Hematopoietic multipotent progenitor cell treated with erythropoietin and hydrocortisone succinate and interleukin-3 and kit ligand, for 6 days (in vitro differentiated cells): ENCODE measurements at places on chromosomes 1 and 21.

DNA sequence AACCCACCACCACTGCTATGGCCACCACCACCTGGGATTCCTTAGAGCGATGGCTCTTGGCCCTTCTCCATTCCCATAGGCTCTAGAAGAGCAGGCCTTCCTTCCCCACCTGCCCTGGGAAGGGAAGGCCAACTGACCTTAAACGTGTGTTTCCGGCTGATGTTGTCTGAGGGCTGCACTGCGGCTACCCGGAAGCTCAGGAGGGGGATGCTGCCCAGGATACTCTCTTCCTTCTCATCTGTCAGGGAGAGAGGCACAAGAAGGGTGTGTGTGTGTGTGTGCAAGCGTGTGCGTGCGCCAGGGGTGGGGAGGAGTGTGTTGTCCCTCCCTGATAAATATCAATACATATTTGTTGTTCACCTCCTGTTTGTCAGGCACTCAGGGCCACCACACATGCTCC lies 51.0 kb upstream of the GOLT1A start:
- DNase-seq = no peak

DNA sequence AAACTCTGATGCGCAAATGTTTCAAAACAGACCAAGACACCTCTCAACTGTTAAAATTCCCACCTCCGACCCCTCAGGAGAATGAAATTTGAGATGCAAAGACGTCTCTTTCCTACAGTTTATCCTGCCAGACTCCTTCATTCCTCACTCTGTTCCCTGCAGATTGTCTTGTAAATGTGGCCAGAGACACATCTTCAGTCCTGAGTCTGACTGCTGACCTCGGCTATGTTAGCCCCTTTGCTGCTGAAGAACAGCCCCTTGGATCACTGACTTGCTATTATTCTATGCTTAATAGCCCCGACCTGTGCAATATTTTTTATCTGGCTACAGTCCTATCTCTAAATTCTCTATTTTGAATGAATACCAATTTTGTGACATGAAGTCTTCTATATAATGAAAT lies 16.6 kb upstream of the ESRRG start:
- no peak for DNase-seq

GRCh38 chr1:58739856-58740466 lies 40.1 kb upstream of the MYSM1 start:
- peak; percentile 92 for DNase-seq

GRCh38 chr21:17989780-17990179 lies 170.6 kb upstream of the C21orf91 start:
- DNase-seq = no peak

GRCh38 chr1:63329621-63330330 lies 7.4 kb downstream of the FOXD3 start:
- no peak for DNase-seq

GRCh38 chr1:182972829-182973228 lies 19.9 kb upstream of the SHCBP1L start:
- DNase-seq = no peak

GRCh38 chr1:222299524-222299923 lies 248.4 kb downstream of the HHIPL2 start:
- no peak for DNase-seq

GRCh38 chr1:54804471-54805132 lies 3.5 kb upstream of the TTC22 start:
- DNase-seq = no peak

GRCh38 chr1:84573481-84573966 lies 716 bp downstream of the CTBS start:
- peak; percentile 33 for DNase-seq

DNA sequence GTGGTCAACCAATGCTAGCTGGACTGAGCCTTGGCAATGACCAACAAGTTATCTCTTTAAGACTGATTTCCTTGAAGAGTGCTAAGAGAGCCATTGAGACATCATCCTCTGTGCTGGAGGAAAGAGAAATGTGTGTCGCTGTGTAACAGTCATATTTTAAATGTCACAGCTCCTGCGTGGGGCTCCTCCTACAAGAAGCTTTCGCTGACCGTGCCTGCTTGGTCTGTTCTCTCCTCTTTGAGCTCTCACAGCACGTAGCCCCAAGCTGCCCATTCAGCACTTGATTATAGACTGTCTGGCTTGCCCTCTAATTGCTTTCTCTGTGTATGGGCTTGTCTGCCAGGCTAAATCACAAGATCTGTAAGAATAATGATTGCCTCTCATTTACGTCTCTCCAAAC lies 221.3 kb downstream of the FOXD2 start:
- DNase-seq = no peak

DNA sequence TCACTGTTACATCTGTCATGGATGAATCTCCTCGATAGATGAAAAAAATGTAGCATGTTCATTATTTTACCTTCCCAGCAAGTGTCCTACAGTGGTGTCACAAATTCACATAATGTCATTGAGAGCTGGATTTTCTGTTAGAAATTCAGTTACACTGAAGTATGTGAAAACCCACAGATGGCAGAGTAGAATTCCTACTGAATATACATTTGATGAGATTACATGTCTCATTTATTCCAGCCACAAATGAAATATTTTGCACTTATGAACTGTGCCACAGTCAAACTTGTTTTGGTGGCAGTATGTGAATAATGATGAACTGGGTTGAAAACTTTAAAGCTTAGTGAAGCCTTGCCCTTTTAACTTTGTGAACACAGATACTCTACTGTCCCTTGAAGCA lies 301.9 kb upstream of the DPYD start:
- no peak for DNase-seq

DNA sequence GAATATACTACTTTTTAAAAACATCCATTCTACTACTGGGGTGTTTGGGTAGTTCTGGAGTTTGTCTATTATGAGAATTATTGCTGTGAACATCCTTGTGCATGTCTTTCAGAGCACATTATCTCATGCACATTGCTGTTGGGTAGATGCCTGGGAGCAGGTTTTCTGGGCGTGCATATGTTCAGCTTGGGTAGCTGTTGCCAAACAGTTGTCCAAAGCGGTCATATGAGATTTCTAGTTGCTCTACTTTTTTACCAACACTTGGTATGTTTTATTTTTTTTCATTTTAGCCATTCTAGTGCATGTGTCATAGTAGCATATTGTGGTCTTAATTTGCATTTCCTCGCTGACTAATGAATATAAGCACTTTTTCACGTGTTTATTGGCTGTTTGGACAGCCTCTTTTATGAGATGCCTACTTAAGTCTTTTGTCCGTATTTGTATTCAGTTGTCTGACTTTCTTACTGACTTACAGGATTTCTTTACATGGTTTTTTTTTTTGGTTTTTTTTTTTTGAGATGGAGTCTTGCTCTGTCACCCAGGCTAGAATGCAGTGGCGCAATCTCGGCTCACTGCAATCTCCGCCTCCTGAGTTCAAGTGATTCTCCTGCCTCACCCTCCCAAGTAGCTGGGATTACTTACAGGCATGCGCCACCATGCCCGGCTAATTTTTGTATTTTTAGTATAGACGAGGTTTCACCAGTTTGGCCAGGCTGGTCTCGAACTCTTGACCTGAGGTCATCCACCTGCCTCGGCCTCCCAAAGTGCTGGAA lies 18.1 kb downstream of the ZDHHC18 start:
- DNase-seq = no peak

DNA sequence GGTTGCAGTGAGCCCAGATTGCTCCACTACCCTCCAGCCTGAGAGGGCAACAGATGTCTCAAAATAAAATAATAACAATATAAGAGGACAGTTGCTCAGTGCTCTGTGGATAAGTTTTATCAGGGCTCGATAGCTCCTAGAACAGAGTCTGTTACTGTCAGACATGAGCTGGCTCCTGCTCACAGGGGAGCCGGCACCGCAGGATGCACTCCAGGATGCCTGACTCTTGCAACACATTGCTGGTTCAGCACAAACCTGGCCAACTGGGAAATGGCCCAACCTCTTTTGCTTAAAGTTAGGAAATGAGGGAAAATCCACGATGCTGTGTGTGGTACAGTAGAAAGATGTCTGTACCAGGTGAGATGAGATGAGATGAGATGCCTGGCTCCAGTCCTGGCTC lies 5.8 kb upstream of the CTSE start:
- DNase-seq = peak; percentile 33

GRCh38 chr1:171805395-171806115 lies 24.1 kb downstream of the METTL13 start:
- DNase-seq = no peak

GRCh38 chr1:241841691-241842090 lies 6.3 kb upstream of the EXO1 start:
- DNase-seq = no peak

- DNase-seq = peak; percentile 97
Measured at GRCh38 chr1:31505911-31506497, 70.3 kb upstream of the TINAGL1 start.

DNA sequence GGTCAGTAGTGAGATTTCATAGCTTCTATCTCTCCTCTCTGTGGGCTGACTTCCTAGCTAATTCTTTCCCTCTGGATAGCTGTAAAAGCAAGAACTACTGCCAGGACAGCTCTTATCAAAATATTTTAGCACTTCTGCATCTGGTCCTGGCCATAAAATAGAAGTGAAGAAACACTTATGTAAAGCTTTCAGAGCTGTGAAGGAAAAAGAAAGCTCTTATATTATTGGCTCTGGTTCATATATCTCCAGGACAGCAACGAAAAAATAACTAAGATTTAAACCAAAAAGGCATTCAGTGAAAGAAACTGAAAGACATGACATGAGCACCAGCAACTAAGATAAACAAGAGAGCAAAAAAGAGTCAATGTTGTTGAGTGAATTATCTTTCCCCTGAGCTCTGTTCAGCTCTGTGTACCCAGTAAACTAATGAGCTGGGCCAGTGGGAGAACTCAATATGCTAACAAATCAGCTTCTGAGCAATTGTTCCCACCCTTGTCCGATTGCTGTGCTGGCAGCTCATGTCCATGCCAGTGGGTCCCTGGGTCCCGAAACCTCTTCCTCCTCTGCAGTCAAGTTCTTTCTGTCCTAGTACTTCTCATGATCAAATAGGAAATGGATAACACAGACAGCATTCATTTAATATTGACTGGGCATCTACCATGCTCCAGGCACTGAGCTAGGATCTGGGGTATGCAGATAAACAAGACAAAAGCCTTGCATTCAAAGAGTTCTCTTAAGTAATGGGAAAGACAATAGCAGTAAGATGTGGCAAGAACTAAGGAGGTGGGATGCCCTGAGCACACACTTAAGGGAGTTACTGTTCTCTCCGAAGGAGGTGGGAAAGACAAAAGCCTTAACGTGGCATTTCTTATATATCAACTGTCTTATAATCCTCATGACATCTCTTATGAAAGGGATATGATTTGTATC lies 45.3 kb upstream of the MAN1A2 start:
- no peak for DNase-seq

- no peak for DNase-seq
Measured at GRCh38 chr21:39263372-39263771, 50.1 kb downstream of the BRWD1 start.

- DNase-seq = no peak
Measured at GRCh38 chr1:161722406-161722805, 1.1 kb downstream of the FCRLB start.

DNA sequence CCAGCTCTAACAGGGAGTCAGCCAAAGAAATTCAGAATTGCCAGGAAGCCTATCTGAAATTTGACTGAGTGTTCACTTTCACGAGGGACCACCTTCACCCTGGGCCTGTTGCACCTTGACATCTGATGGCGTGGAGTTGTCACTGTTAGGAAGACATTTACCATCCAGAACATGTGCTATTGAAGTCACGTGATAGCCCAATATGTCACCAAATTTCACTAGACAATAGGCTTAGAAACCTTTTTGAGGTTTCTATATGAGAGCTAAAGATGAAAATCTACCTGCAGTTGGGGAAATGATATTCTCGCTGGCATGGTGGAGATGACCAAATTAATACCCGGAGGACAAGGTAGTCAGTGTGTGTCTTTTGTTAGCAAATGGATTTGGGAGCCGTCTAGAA lies 102.7 kb downstream of the HUNK start:
- DNase-seq = no peak

GRCh38 chr1:64308866-64309265 lies 105.4 kb downstream of the UBE2U start:
- no peak for DNase-seq

GRCh38 chr1:178796013-178796412 lies 71.0 kb downstream of the RALGPS2 start:
- DNase-seq = no peak

- DNase-seq = no peak
Measured at GRCh38 chr1:110227774-110228173, 17.7 kb downstream of the KCNC4 start.

DNA sequence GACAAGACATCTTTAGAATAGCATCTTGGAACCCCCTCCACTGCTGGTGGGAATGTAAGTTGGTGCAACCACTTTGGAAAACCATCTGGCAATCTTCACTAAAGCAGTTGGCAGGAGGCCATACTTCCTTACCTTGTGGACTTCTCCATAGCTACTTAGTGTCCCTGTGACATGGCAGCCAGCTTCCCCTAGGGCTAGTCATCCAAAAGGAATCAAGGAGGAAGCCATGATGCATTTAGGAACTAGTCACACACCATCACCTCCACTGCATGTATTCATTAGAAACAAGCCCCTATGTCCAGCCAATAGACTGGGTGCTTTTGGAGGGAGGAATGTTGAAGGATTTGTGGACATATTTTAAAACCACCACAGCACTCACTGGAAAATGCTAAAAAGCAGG lies 19.9 kb downstream of the MX2 start:
- no peak for DNase-seq

GRCh38 chr1:11855430-11855829 lies 3.3 kb downstream of the NPPB start:
- no peak for DNase-seq

GRCh38 chr1:183138301-183138700 lies 47.8 kb upstream of the LAMC2 start:
- DNase-seq = no peak

- peak; percentile 28 for DNase-seq
Measured at GRCh38 chr1:23936481-23937176, 23.0 kb upstream of the PNRC2 start.

GRCh38 chr1:11337580-11338073 lies 64.6 kb downstream of the UBIAD1 start:
- peak; percentile 78 for DNase-seq

GRCh38 chr1:69491416-69491815 lies 76.3 kb upstream of the LRRC7 start:
- no peak for DNase-seq

DNA sequence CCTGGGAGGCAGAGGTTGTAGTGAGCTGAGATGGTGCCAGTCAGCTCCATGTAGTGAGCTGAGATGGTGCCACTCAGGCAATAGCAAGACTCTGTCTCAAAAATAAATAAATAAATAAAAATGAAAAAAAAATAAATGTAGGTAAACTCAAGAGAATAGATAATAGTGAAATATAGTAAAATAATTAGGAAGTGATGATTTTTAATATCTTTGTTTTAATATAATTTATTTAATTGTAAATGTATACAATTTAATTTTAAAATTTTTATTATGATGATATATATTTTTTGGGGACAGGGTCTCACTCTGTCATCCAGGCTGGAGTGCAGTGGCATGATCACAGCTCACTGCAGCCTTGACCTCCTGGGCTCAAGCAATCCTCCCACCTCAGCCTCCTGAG lies 19.6 kb upstream of the SERINC2 start:
- DNase-seq = no peak

- no peak for DNase-seq
Measured at GRCh38 chr1:43861337-43861736, 72.3 kb upstream of the ARTN start.

- DNase-seq = peak; percentile 48
Measured at GRCh38 chr1:31768939-31769704, 5.0 kb upstream of the ADGRB2 start.
